Activated effector memory CD4-positive, alpha-beta T cell treated with Interleukin-2 at 50 U/mL for 16 hours (primary cell): ENCODE measurements at places on chromosomes 1 and 21.

- DNase-seq, result no peak
These were observed 20.9 kb upstream of the RGS13 start for GRCh38 chr1:192615055-192615454.

DNA sequence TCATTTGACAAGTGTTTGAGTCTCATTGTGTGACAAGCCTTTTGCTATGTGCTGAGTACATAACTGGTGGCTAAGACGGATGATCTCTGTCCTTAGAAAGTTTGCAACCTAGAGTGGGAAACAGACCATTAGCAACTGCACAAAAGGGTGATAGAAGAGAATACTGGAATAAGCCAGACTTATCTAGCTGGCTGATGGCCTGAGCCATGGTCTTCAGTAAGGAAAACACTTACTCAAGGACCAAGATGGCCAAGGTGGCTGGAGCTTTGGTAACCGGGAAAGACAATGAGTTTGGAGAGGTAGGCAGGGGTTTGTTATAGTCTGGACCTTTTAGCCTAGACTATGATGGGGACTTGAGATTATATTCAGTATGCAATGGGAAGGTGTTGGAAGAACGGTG, 1.6 kb upstream of the TAF12 start:
- no peak for DNase-seq

DNA sequence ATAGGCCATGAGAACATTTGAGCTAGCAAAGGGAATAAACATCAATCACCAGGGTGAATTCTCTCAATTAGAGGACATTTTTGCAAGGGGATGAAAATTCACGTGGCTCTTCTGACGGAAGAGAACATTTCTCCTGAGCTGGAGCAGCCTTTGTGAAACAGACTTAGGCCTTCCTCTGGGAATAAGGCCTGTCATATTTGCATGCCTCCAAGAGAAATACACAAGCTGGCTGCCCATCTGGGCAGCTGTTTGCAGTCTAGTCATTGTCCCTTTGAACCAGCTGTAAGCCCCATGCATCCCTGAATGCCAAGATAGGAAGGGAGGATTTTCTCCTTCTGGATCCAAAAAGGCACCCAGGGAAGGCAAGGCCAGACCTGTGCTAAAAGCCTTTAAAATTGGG, 5.5 kb downstream of the LEMD1 start:
- no peak for DNase-seq

DNA sequence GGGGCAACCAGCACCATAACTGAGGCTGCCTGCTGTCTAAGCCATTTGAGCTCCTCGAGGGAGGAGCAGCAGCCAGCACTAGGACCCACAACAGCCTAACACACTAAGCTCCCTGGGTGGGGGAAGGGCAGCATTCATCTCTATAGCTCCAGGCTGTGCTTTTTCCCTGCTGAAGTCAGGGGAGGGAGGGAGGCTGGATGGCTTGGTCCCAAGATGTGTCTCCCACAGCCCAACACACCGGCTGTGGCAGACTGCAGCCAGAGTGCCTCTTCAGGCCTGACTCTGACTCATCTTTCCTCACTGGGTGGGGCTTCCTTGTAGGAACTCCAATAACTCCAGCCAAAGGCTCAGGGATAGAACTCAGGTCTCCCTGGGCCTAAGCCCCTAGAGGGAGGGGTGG, 296.3 kb downstream of the PRDM2 start:
- DNase-seq, result no peak

DNA sequence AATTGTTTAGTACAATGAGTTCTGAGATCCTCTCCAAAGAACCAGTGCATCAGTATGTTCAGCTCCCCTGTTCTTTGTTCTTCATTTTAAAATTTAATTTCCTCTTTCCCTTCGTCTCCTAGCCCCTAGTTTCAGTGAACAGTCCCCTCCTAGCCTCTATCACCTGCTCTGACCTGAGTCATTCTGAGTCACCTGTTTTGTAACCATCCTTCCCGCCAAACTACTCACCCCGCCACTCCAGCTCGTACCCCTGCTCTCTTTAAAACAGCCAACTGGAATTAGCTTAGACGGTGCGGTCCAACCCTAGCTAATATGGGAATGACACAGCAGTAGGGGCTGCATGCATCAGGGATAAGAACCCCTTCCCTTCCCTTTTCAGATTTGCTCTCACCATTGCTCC, 16.8 kb upstream of the ERVH48-1 start:
- DNase-seq, result no peak

DNA sequence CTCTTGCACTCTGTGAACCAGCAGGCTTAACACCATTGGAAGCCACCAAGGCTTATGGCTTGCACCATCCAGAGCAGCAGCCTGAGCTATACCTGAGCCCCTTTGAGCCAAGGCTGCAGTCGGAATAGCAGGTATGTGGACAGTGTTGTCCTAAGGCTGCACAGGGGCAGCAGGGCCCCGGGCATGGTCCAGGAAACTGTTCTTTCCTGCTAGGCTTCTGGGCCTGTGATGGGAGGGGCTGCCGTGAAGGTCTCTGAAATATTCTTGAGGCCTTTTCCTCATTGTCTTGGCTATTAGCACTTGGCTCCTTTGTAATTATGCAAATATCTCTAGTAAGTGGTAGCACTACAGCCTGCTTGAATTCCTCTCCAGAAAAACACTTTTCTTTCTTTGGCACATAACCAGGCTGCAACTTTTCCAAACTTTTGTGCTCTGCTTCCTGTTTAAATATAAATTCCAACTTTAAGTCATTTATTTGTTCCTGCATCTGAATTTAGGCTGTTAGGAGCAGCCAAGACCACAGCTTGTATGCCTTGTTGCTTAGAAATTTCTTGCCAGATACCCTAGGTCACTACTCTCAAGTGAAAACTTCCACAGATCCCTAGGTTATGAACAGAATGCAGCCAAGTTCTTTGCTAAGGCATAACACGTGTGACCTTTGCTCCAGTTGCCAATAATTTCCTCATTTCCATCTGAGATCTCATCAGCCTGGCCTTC, 5.2 kb downstream of the KRTAP20-4 start:
- DNase-seq, result no peak

GRCh38 chr1:155166471-155167165, 6.5 kb downstream of the KRTCAP2 start:
- no peak for DNase-seq

DNA sequence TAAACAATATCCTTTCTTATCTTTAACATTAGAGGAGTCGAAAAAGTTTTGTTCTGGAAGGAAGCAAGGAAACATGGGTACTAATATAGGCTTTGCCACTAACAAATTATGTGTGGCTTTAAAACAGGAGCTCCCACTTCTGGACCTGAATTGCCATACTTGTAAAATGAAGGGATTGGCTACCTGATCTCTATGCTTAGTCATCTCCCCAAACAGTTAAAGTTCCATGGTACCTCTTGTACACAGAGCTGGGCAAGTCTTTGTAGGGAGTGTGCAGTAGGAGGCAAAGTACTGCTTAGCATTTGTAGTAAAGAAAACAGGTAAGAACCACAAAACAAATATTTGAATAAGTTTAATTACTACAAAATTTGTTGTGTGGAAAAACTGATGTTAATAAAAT, 81.3 kb downstream of the MAST2 start:
- no peak for DNase-seq

GRCh38 chr1:186502087-186502486, 41.2 kb upstream of the PDC start:
- no peak for DNase-seq

DNA sequence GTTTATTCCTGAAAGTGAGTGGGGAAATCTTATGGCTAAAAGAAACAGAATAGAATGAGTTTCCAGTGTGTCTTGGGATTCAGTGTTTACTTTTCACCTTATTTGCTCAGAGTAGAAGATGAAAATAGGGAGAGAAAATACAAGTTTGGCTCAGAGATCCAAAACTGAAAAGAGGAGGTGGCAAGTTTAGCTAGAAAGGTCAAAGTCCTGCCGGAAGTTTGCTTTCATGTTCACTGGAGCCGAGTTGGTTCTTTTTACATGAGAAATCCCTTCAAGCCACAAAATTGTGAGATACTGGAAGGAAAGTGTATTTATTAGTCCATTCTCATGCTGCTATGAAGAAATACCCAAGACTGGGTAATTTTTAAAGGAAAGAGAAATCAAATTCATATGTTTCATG, 604.6 kb downstream of the MRPL39 start:
- DNase-seq, result no peak

DNA sequence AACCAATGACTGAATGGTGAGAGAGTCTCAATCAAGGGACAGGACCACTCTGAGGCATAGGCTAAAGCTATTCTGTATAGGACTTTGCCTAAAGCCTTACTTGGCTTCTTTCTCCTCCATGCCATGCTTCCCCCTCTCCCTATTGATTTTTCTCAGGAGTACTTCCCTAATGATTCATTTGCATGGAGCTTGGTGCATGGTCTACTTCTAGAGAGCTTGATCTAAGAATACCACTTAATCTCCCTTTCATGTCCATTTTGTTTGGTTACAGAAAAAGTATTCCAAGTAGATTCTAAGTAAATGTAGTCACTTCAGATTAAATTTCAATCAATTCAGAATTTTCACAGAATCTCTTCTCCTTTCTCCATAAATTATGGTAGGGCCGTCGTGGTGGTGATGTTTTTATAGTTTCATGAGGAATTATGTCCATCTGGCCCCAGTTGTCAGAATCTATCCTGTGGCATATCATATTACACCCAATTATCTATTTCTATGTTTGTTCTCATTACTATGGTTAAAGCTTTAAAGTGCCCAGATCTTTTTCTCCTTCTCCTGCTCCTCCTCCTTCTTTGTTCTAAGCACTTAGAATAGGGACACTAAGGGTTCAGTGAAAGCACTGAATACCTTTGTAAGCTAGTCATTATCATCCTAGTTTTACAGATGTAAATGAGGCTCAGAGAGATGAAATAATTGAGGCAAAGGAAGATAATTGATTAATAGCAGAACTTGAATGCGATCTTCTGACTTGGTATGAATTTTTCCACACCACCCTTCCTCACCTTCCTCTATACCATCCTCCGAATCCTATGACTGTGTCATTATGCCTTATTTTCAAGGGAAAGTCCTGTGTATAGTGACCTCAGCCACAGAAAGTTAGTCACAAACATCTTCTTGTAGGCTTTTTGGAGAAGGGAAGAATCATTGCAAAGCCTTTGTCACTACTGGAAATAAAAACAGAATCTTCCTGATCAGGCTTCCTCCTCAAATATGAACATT, 85.6 kb upstream of the ZRANB2 start:
- DNase-seq, result no peak

- DNase-seq, result no peak
These were observed 87.5 kb upstream of the PLPPR4 start for GRCh38 chr1:99176753-99177152.

DNA sequence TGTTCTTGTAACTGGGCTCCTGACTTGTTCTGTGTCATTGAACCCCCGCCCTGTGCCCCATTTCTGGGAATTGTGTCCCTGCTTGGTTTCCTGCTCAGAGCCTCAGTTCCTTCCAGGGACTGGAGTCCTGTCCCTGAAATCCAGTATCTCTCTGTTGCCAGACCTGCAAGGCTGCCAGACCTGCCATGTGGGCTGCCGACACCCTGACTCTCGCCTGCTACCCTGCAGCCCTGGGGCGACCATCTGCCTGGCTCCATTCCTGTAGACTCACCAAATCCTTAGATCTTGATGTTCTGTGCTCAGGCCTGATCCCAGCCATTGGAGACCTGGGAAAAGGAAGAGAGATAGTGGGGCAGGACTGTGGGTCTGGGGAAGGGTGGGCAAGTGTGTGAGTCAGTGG, 383.3 kb upstream of the PROX1 start:
- no peak for DNase-seq

DNA sequence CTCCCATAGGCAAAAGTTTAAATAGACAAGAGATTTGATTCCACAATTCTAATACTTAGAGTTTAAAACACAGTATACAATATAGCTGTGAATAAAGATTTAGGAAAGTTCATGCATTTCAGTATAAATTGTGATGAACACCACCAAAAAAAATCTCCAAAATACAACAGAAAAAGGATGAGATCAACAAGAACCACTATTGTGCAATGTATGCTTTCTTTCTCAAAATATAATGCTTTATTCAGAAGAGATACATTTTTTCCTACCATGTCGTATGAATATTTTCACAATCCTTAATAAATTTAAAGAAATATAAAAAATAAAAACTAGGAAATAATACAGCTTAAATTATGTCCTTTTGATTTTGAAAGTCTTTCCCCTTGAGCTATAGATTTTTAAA, 1309.2 kb downstream of the MRPL39 start:
- DNase-seq, result no peak

DNA sequence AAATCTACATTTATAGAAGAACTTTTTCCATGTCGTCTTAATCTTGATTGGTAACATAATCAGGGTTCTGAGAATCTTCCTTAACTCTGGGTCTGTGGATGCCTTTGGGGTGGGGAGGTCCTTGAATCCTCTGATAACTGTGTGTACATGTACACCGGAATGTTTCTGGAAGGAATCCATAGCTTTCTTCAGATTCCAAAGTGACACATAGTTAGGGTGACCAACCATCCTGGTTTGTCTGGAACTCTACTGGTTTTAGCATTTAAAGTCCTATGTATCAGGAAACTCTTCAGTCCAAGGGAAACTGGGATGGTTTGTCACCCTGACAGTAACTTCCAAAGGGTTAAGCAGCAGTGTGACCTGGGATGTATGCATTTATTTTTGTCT, 16.8 kb downstream of the STRIP1 start:
- DNase-seq, result no peak

GRCh38 chr1:41846625-41847405, 71.9 kb downstream of the HIVEP3 start:
- no peak for DNase-seq

GRCh38 chr1:81702903-81703302, 97.8 kb upstream of the ADGRL2 start:
- no peak for DNase-seq

DNA sequence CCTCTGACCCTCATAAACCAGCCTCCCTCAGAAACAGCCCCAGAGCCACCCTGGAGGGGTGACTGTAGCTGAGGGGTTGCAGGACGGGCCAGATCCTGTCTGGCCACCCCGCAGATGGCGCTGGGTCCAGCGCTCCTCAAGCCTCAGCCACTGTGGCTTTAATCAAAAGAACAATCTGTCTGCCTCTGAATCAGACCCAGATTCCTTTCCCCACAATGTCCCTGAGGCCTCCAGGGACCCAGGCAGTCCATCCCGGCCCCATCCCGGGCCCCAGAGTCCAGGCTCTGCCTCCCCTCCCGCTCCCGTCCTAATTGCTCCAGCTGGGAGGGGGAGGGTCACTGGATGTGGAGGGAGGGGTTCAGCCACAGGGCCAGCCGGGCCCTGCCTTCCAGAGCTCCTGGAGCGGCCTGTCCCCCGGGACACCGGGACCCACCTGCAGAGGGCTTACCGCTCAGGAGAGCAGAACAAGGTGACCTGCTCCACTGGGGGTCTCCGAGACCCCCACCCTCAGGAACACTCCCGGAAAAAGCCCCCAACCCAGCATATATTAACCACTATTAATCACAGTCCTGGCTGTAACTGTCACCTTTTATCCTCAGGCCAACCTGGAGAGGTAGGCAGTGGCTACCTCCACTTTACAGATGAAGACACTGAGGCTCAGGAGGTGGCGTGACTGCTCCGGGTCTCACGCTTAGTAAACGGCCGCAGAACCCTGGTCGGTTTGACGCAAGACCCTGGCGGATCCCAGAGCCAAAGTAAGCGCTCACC, 836 bp upstream of the FBLIM1 start:
- no peak for DNase-seq
